ENCODE measurements at places on chromosomes 2 and 18. TPM values are rescaled to one million over a fixed set of nuclear protein-coding genes. Genes with fewer than 3 reads are reported as not detected.

PLCL1 gene
- total RNA-seq: 0.23 TPM

CCNT2 gene
- 29.1 TPM for total RNA-seq

- no peak for DNase-seq
Observed at GRCh38 chr2:26875065-26875634, 27.2 kb downstream of the DPYSL5 start.

DNA sequence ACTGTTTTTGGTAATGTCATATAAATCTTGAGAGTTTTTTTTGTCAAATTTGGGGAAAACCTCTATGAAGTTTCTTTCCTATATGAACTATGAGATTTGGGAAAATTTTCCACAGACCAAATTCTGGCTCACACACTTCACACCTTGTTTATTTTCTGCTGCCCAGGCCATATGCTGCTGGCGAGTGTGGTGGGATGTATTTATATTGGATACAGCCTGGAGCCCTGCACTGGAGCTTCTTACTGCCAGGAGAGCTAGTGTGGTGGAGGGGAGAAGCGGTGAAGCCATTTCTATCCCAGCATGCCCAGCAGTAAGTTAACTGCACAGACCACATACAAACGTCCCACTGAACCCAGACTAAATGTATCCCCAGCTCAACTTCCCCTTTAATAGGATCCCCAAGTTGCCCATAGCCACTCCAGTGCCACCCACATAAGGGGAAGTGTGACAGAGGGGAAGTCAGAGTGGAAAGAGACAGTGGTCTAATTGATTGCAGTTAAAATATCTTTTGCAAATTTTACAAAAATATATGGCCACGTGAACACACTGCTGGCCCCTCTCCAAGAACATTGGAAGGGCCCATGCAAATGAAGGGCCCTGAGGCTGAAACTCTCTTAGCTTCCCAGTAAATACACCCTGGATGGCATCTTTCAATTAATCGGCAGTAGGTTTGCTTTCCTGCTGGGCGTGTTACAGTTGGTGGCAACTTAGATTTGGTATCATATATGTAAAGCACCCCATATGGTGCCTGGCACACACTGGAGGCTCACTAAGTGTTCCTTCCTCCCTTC lies 146.6 kb upstream of the ITGA6 start:
- no peak for DNase-seq

DNA sequence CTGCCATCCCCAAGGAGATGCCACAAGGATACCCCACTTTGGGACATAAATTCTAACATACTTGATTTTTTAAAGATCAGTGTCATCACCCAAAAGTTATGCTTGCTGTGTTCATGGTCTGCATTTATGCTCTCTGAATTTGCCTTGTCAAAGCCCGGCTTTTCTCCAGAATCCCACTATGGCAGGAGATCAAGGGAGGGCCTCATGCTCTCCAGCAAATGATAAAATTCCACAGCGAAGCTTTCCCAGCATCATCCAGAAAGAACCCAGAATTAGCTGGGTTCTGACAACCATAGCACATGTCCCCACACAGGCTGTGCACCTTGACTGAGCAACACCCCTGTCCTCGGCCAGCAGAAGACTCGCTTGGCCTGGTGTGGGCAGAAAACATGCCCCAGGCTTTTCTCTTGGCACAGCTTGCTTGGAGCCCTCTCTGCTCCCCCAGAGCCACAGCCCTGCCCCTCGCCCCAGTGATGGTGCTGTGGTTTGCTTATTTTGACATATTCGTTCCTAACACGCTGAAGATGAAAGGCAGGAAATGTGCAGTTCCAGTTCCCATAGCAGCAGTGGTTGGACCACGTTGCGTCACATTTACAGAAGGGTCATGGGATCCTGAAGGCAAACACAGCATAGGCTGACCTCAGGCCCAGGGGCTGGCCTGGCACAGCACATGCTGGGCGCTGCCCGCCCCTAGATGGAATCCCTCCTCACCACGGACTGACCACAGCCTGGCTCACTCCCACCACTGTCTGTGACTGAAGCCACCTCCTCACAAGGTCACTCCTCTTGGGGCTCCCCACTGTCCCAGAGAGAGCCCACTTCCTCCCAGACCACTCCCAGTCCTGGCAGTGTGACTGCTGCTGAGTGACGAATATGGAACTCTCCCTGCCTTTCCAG lies 14.1 kb upstream of the CHRNA1 start:
- peak; percentile 85 for DNase-seq
